ENCODE measurements at places on chromosomes 7 and 10.

GRCh38 chr10:112184379-112184778, 814 bp upstream of the GPAM start:
- no peak for DNase-seq

DNA sequence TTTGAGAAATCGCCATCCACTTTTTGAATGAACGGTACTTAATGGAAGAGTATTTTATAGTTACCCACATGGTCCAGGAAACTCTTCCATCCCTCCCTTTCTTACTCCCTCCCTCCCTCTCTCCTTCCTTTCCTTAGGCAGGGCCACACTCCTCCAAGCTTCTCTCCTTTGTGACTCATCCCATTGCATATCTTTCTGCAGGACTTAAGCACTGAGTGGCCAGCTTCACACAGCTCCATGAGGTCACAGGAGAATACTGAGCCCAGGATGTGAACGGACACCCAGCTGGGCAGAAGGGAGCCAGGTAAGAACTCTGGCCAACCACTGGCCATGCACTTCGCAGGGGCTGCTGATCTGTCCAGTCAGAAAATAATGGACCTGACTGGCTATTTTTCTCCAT, 189.7 kb upstream of the ADCY1 start:
- DNase-seq: no peak

DNA sequence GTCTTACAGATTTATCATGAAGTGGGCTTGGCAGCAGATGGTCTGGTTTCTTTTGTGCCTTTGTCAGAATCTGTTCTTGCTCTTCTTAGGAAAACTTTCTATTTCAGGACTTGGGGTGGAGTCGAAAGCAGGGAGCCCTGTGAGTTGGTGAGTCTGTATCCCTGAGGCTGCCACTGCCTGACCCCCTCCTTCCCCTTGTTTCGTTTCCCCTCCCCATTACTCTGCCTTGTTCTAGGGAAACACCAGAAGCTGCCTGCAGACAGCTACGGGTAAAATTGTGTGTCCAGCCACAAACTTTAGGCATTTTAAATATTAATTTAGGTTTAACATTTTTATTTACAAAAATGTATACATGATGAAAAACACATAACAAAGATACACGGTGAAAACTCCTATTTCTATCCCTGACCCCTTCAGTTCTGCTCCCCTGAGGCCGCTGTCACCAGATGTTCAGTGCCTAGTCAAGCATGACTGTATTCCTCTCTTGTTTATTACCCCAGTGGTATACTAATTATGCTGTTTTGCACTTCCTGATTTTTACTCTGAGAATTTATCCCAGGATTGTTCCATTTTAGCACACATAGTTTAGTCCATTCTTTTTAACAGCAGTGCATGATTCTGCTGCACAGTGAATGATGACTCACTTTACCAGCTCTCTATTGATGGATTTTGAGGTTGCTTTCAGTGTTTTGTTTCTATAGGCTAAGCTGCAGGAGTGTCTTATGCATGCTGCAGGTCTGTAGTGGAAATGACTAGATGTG, 9.1 kb downstream of the TSPAN14 start:
- no peak for DNase-seq

DNA sequence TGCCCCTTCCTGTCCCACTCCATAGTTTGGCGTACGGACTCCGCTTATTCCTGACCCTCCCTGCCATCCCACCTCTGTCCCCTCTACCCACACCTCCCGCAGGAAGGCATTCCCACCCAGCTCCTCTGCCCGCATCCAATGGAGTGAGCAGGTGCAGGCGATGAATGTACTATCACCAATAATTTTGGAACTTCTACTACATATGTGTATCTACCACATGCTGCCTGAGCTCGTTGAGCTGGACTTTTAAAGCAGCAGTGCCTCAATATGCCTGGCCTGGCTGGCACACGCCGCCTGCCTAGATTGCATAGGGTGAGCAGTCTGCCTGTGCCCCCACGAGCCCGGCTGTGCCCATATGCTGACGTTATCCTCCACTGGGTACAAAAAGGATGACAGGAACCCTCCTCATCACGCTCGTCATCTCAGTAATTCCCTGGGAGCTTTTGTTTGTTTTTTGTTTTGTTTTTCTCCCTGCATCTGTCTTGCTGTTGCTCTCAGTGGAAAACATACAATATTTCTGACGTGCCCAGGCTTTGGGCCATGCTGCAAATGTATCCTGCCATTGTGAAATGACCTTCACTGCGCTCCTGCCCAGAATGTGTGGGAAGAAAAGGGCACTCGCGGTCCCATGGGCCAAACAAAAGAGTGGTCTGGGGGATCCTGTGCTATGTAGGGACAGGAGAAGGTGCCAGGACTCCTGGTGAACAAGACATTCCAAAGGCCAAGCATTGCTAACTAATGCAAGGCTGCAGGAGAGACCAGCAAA, 302.8 kb downstream of the PTPRN2 start:
- no peak for DNase-seq

- DNase-seq: no peak
These were observed 58.9 kb downstream of the LRGUK start for GRCh38 chr7:134186027-134186426.

DNA sequence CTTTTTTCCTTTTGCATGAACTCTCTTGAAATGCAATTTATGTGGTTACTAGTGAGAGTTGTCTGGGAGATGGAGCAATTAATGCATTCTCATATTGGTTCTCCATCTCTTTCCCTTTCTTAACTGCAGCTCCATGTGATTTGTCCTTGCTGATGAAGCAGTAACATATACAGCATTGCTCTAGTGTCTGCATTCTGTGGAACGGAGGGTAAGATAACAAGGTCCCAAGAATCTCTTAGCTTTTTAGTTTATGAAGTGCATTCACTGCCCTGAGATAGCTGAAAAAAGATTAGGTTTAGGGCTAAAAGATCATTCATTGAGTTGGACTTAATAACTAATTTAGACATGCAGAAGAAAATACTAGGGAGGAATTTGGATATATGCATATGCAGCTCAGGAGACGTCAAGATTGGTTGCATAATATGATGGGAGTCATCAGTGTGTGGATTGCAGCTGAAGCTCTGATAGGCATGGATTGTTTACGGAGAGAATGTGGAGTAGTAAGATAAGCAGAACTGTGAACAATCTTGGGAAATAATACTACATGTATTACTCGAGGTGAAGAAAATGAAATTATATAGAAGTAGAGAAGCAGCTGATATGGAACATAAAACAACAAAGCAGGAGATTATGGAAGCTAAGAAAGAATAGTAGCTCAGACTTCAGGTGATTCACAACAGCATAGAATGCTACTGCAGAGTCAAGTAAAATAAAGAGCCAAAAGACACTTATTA, 404.7 kb downstream of the ARL4A start:
- DNase-seq: no peak

DNA sequence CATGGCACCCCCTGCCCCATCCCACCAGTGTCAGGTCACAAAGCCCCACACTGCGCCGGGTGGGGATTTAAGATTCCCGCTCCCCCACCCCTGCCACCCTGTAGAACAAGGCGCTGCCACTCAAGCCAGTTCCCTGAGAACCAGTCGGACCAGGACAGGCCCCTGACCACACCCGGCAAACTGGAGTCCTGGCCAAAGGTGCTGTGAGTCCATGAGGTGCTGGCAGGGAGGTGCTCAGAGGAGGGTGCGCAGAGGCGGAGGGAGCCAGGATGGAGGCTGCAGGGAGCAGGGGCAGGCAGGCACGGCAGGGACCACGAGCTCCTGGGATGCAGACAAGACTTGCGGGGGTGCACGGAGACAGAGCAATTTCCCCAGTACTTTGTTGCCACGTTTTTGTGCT, 19.7 kb upstream of the GDI2 start:
- peak; percentile 86 for DNase-seq

DNA sequence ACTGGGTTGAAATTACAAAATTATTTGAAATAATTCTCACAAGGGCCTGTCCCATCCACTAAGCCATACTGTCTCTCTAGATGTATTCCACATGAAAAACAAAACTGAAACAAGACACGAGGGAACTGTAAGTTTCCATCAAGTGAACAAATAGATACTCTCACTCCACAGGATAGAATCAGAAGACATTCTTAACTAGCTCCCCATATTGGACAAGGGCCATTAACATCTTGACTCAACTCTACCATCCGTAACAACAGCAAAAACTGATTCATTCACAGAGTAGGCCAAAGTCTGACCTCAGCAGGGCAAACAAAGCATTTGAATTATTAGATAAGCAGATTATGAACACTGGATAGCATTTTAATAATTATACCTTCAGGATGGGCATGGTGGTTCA, 29.1 kb downstream of the UBE2H start:
- DNase-seq: no peak

DNA sequence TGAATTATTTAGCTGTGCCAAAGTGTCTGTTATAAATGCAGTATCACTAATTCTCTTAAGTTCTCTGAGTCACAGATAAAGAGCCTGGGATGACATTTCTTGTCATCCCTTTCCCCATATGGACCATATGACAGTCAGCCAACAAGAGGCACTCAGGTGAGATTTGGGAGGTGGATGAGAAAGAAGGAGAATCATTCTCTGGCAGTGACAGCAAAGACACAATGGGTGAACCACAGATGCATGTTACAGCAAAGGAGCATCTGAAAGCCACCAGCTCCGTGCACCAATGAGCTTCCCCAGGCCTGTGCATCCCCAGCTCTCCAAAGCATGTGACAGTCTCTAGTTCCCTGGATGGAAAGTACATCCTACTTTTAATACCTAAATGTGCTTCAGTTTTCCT, 10.8 kb downstream of the GIMAP6 start:
- DNase-seq: no peak

DNA sequence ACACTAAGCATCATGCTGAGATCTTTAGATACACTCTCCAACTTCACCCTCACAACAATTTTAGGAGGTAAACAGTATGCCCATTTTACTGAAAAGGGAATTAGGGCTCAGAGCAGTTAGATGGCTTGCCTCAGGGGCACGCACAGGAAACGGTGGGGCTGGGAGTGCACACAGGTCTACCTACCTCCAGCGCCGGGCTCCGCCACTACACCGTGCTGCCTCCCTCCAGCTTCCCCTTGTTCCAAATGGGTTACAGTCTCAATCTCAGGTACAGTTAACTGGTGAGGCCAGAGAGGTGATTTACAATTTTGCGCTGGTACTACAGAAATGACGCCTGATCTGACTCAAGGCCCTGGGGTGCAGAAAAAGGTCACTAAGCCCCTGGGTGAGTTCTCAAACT, 142.0 kb downstream of the NOC3L start:
- no peak for DNase-seq

GRCh38 chr7:30589111-30589510, 5.6 kb upstream of the GARS1 start:
- DNase-seq: no peak

- peak; percentile 27 for DNase-seq
These were observed 102.0 kb downstream of the HIF1AN start for GRCh38 chr10:100637785-100638184.

GRCh38 chr10:43570971-43571370, 3.4 kb downstream of the ZNF239 start:
- no peak for DNase-seq

GRCh38 chr7:63073736-63074135, 924.9 kb upstream of the ZNF722 start:
- no peak for DNase-seq

DNA sequence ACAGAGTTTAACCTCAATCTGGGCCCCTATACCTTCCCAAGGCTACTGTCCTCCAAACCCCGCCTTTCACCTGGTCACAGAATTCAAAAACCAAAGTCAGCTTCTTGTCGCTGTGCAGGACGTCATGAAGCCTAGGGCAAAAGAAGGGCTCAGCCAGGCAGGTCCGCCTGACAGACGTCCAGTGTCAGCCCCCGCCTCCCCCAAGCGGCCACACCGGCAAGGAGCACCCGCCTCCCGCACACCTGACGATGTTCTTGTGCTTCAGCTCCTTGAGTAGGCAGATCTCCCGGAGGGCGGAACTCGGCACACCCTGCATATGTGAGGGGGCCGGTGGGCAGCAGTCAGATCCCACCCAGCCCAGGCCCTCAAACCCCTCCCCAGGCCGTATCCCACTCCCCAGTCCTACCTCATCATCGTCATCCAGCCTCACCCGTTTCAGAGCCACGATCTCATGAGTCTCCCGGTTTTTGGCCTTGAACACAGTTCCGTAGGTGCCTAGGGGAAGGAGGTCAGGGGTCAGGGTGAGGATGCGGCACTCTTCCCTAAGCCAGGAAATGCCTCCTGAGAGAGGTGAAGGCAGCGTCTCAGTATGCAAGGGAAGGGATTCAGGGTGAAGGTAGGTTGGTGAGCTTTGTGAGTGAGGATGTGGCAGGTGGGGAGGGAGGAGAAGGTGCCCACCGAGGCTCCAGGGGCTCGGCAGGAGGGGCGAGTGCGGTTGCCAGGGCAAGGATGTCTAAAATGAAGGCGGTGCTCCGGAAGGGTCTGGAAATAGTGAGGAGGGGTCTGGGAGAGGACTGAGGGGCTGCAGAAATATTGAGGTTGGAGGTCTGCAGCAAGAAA, 811 bp downstream of the CDK5 start:
- DNase-seq: peak; percentile 52

- DNase-seq: no peak
These were observed 174.3 kb downstream of the ADAM12 start for GRCh38 chr10:126214021-126214420.

GRCh38 chr10:72834183-72834825, 59.2 kb upstream of the OIT3 start:
- DNase-seq: no peak

GRCh38 chr7:158819571-158820203, 9.6 kb downstream of the ESYT2 start:
- no peak for DNase-seq

GRCh38 chr10:6351495-6351894, 148.8 kb downstream of the PFKFB3 start:
- DNase-seq: no peak

GRCh38 chr10:77060913-77061312, 576.7 kb downstream of the KCNMA1 start:
- DNase-seq: no peak

GRCh38 chr10:123392182-123392963, 238.2 kb downstream of the BUB3 start:
- DNase-seq: no peak

GRCh38 chr7:1544178-1544895, 11.7 kb downstream of the TMEM184A start:
- no peak for DNase-seq

DNA sequence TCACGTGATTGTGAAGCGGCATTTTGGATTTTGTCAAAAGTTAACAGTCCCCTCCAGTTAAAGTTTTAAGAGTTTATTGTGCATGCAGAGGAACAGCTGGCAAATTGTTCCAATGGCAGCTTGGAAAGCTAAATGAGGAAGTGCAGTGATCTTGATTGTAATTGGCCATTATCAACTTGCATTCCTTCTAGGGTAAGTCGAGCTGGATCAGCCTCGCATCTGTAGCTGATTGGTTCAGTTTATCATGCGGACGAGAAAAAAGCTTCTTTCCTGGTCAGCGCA, 566 bp downstream of the ZNF789 start:
- DNase-seq: peak; percentile 65

DNA sequence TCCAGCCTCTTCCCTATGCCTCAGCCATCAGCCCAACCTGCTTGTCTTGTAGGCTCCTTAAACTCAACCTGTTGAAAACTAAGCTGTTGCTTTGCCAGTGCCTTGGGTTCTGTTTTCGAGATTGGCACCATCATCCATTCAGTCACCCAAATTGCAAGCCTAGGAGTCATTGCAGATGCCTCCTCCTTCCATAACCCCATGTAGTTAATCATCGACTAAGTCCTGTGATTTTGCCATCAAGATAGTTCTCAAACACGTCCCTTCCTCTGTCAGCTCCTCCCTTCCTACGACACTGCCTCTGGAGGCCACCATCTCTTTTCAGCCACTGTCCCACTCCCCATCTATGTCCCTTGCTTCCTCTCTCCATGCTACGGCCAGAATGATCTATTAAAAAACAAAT, 168.1 kb downstream of the RAB11FIP2 start:
- no peak for DNase-seq
